Iris pigment epithelial cell (primary cell): ENCODE measurements at places on chromosomes 4 and X.

- peak; percentile 6 for DNase-seq
Observed at GRCh38 chr4:8832113-8832915, 39.3 kb downstream of the HMX1 start.

GRCh38 chr4:158906073-158906472 lies 137.2 kb downstream of the FNIP2 start:
- no peak for DNase-seq

- no peak for DNase-seq
Observed at GRCh38 chrX:151153667-151154066, 22.7 kb upstream of the GPR50 start.

DNA sequence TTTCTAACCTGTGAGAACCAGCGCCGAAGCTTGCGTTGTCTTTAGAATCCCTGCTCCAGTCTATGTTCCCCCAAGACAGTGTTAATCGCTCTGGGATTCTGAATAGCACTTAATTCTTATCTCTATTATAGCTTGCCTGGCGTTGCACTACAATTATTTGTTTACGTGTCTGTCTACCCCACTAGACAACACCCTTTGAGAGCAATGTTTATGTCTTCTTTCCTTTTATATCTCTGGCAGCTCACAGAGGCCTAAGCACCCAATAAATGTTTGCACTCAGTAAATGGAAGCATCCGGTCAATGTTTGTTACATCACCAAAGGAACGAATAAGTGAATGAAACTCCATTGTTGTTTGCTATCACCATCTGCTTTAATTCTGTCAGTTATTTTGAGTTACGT lies 4.8 kb upstream of the NHS start:
- no peak for DNase-seq

GRCh38 chrX:120536061-120536460 lies 24.7 kb downstream of the CUL4B start:
- no peak for DNase-seq

- DNase-seq = no peak
Observed at GRCh38 chr4:38659346-38659745, 4.7 kb upstream of the KLF3 start.

DNA sequence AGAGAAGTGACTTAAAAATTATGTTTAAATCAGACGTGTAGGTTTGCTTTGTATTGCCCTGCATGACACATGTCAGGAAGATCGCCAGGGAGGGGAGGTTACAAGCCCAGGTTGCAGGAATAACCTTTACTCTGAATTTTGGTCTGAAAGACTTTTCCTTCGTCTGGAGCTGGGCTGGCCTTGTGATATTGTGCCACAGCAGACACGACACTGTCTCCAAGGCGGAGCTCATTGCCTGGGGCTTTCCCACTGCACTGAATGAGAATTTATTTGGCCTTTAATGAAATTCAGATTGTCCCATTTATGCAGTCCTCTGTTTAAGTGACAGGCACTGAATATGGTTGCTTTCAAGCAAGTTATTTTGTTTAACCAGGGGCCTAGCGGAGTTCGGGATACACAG lies 45.1 kb downstream of the RHOH start:
- DNase-seq = no peak

DNA sequence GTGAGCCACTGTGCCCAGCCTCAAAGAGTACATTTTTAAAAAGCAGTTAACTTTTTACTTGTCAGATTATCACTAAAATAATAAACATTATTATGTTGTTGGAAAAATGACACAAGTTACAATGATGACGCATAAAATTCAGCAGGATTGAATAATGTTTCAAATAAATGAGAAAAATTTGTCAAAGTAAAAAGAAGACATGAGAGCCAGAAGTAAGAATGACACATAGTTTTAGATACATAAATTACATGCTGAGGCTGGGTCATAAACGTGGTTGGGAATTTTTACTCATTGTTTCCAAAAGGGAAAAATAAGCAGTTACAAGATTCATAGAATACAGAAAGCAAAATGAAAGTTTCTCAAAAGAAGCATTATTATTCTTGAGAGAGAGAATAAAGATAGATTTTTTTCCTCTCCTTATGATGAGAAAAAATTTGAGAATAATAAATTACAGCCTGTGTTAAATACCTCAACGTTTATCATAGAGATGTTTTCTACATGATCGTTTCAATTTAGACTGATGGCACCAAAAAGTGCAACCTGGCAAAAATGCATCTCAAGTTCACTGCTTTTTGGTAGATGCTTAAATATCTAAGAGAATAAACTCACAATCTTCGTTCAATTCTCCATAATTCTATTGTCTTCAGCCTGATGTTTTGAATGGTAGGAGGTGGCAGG lies 40.4 kb downstream of the GUCY1B1 start:
- DNase-seq = no peak

GRCh38 chr4:134027931-134028330 lies 173.7 kb downstream of the PABPC4L start:
- DNase-seq = peak; percentile 89

GRCh38 chr4:36426741-36427140 lies 145.3 kb downstream of the DTHD1 start:
- DNase-seq = no peak

DNA sequence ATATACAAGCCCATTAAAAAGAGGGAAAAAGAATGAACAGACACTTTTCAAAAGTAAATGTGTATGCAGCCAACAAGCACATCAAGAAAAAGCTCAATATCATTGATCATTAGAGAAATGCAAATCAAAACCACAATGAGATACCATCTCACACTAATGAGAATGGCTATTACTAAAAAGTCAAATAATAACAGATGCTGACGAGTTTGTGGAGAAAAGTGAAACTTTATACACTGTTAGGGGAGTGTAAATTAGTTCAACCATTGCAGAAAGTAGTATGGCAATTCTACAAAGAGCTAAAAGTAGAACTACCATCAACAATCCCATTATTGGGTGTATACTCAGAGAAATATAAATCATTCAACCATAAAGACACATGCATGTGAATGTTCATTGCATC lies 203.0 kb downstream of the ARAP2 start:
- DNase-seq = no peak

- peak; percentile 15 for DNase-seq
Observed at GRCh38 chrX:73262991-73263390, 48.3 kb upstream of the NAP1L2 start.

GRCh38 chrX:20973038-20973437 lies 401.2 kb upstream of the CNKSR2 start:
- no peak for DNase-seq

GRCh38 chr4:166657261-166657660 lies 577.0 kb downstream of the SPOCK3 start:
- peak; percentile 16 for DNase-seq

- peak; percentile 37 for DNase-seq
Observed at GRCh38 chr4:99458911-99459447, 23.8 kb upstream of the ADH7 start.
